Stimulated activated CD8-positive, alpha-beta memory T cell treated with anti-CD3 and anti-CD28 coated beads, Interleukin-4, amount 100 ng/mL, for 4 hours (primary cell): ENCODE measurements at places on chromosomes 1 and 21.

GRCh38 chr1:219121679-219122078, 52.0 kb upstream of the LYPLAL1 start:
- DNase-seq = no peak

- DNase-seq = peak; percentile 16
Measured at GRCh38 chr1:161139766-161140165, 7.3 kb upstream of the DEDD start.

DNA sequence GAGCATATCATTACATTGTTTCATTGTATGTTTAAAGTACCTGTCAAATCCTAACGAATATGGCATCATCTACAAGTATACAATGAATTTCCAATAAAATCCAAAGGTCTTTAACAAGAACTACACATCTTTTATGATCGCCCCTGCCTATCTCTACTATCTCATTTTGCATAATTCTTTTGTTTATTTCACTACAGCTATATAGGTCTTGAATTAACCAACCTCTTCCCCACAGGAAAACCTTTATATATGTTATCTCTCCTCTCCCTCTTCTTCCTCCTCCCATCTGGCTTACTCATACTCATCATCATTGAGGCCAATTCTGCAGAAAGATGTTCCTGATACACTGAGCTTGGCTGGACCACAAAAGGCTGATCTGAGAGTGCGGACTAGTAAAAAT, 175.5 kb downstream of the DENND1B start:
- DNase-seq = no peak

DNA sequence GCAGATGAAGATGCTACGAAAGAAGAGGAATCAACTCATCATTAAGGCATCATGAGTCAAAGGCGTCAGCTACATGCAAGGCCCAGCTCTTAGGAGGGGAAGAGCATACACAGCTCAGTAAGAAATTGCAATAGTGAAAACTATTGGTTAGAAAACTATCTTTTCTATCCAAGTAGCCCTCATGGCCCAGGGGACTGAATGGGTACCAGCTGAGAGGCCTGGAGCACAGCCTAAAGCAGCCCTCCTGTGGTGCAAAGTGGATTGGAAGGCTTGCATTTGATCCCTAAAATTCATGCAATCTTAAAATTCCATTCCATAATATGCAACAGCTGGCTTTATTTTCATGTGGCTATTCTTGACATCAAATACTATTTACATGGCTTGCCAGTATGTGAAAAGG, 251.8 kb upstream of the USP24 start:
- no peak for DNase-seq

- no peak for DNase-seq
Measured at GRCh38 chr1:13586001-13586400, 2.4 kb downstream of the PDPN start.

GRCh38 chr1:187691439-187691838, 862.7 kb downstream of the PLA2G4A start:
- DNase-seq = no peak

- DNase-seq = no peak
Measured at GRCh38 chr1:82317671-82318070, 516.9 kb downstream of the ADGRL2 start.

DNA sequence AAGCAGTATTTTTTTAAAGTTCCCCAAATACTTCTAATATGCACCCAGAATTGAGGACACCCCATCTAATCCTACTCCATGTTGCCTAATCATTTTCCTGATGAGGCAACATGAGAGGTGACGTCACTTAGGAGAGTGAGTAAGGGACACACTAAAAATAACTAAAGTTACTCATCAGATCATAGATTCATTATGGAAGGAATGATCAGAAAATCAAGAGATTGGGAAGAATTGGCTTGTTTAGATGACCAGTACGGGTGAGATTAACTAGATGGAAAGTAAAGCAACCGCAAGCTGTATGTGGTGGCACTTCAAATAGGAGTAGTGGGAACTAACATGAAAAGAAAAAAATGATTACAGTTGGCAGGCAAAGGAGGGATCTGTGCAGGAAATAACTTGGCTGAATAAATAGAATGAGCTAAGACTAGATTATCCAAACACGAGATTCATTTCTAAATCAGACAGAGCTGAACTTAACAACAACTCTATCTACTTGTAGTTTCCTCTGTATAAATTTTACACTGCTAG, 61.4 kb upstream of the CXADR start:
- DNase-seq = no peak

DNA sequence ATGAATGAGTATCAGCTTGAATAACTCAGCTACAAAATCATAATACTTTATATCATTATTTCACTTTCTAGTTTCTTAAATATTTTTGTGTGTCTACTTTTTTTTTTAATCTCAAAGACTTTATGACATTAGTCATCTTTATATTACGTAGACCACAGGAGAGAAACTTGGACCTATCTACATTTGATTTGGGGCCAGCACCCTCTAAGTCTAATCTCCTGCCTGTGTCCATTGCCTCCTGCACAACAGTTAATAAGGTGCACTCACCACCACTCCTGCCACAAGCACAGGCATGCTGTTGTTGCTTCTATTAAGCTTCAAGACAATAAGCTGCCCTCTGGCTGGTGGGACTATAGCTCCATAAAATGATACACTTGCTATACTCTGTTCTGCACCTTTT, 70.4 kb downstream of the DIRAS3 start:
- no peak for DNase-seq

DNA sequence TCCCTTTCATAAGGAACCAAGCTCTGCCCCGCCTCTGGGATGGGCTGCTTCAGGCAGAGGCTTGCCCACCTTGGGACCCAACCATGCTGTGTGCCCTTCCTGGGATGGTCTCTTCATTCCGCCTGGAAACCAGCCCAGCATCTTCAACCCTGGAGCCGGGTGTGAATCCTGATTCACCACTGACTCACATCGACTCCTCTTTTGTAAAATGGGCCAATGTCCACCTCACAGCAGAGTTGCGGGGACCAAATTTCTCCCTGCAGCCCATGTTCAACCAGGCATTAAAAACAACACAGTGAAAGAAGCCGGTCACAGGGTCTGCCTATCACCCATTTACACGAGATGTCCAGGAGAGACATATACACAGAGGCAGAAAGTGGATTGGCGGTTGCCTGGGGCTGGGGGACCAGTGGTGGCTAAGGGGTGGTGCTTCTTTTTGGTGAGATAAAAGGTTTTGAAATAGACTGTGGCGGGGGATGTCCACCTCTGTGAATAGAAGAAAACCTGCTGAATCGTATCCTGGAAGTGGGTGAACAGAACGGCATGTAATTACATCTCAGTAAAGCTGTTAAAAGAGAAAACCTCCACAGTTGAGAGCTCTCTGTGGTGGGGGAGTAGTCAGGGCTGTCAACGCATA, 6.9 kb upstream of the GPR153 start:
- DNase-seq = no peak

DNA sequence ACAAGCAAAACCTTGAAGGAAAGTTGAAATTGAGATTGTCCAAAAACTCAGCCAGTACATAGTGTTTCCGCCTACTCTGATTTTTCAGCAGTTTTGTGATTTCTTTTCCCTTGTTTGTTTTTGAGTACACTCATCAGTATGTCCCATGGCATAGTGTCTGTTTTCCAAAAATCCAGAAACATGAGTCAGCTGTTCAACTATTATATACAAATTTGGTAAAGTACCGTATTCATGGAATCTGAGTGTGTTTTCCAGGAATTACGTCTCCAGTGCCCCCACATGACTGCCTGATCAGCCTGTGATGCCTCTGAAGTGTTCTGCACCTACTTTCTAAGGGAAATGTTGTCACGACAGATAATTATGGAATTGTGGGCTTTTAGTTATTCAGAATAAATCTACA, 186.8 kb downstream of the LTN1 start:
- DNase-seq = no peak

DNA sequence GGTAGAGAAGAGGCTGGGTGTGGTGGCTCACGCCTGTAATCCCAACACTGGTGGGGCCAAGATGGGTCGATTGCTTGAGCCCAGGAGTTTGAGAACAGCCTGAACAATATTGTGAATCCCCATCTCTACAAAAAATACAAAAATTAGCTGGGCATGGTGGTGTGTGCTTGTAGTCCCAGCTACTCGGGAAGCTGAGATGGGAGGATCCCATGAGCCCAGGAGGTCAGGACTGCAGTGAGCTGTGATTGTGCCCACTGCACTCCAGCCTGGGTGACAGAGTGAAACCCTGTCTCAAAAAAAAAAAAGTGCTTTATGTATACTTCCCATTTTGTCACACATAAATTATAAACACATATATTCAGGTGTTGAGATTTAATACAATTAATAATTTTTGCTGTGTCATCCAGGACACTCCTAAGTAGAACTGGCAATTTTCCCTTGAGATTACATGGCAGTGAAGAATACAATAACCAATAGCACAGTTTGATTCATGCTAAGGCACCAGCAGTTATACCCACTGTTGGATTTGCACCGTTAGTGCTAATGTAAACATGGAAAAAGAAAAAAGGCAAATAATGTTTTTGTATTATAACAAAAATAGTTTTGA, 15.5 kb downstream of the GABPB2 start:
- DNase-seq = no peak

GRCh38 chr1:177632923-177633615, 336.8 kb downstream of the SEC16B start:
- DNase-seq = no peak

- DNase-seq = no peak
Measured at GRCh38 chr1:226436855-226437491, 29.1 kb upstream of the PARP1 start.

DNA sequence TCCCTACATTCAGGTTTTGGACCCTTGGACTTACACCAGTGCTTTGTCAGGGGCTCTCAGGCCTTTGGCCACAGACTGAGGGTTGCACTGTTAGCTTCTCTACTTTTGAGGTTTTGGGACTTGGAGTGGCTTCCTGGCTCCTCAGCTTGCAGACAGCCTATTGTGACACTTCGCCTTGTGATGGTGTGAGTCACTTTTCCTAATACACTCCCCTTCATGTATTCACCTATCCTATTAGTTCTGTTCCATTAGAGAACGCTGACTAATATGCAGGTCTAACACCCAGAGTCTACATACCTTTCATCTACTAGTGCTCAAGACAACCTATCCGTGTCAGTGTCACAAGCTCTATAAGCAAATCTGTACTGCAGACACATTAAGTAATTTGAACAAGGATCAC, 605.3 kb downstream of the KCNT2 start:
- DNase-seq = no peak

- DNase-seq = no peak
Measured at GRCh38 chr1:227869851-227870305, 54.4 kb downstream of the PRSS38 start.

DNA sequence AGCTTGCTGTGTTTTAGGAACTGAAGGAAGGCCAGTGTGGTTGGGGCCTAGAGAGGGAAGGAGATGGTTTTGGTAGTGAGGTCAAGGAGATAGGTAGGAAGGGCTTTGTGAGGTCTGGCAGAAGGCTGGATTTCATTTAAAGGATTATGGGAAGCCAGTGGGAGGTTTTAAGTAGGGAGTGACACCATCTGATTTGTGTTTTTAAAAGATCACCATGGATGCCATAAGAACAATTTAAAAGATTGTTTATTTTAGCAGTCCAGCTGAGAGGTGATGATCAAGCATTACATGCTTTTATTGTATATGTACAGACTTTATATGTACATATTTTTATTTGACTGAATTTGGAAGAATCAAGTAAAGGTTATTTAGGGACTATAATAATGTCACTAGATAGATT, 26.4 kb downstream of the RGL1 start:
- DNase-seq = no peak

GRCh38 chr1:244319283-244320132, 132.2 kb downstream of the ADSS2 start:
- DNase-seq = peak; percentile 23

DNA sequence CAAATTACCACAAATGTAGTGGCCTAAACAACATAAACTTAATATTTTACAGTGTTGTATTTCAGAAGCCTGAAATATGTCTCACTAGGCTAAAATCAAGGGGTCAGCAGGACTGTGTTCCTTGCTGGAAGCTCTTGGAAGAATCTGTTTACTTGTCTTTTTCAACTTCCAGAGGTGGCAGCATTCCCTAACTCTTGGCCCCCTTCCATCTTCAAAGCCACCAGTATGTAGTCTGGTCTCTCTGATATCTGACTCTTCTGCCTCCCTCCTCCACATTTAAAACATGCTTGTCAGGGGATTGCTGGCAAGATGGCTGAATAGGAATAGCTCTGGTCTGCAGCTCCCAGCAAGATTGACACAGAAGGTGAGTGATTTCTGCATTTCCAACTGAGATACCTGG, 567.5 kb downstream of the PLA2G4A start:
- no peak for DNase-seq

DNA sequence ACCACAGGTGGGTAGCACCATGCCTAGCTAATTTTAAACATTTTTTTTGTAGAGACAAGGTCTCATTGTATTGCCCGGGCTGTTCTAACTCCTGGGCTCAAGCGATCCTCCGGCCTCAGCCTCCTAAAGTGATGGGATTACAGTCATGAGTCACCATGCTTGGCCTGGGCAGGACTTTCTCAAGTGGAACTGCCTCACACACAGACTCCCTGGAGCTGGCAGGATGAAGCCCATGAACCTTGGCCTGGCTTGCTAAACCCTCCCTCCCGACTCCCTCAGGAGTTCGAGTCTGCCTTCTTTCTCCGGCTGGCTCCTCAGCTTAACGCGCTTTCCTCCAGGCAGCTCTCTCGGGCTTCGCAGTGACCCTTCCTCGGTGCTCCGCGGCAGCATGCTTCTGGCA, 7.7 kb upstream of the ECE1 start:
- DNase-seq = no peak

GRCh38 chr1:223847781-223848345, 2.1 kb upstream of the TP53BP2 start:
- no peak for DNase-seq

- no peak for DNase-seq
Measured at GRCh38 chr1:243267914-243268653, 12.2 kb downstream of the SDCCAG8 start.

- DNase-seq = no peak
Measured at GRCh38 chr1:239204401-239204800, 182.0 kb upstream of the CHRM3 start.

- DNase-seq = no peak
Measured at GRCh38 chr1:59511476-59512465, 214.9 kb downstream of the FGGY start.

GRCh38 chr1:52306227-52307006, 59.6 kb downstream of the CC2D1B start:
- DNase-seq = no peak

- no peak for DNase-seq
Measured at GRCh38 chr21:44370786-44371410, 17.5 kb downstream of the TRPM2 start.

DNA sequence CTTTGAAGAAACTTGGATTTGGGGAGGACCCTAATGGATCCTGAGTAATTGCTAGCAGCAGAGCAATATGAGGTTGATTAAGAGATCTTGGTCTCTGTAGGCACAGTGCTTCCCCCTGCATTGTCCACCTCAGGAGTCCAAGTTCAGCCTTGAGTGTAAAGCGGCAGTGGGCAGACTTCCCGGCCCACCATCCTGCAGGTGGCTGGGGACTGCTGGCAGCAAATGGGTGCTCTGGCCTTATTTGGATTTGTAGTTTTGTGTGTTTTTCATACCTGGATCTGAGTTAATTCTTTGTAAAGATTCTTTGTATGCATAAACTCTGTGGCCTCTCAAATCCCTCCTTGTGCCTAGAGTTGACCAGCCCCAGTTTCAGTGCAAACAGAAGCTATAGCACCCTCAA, 7.6 kb downstream of the BARHL2 start:
- DNase-seq = no peak
